ENCODE measurements at places on chromosomes 6 and 20. TPM values are rescaled to one million over a fixed set of nuclear protein-coding genes. Genes with fewer than 3 reads are reported as not detected.
A peak's percentile ranks its signal among the peaks of the same experiment; 100 is the strongest.

GRCh38 chr6:163952005-163952404, 537.5 kb downstream of the QKI start:
- no peak overlapping the region for H3K4me3 ChIP-seq
- H3K27ac ChIP-seq: no peak overlapping the region
- H3K36me3 ChIP-seq: no peaks in the 10 kb centered on the region
- H3K27me3 ChIP-seq: peaks cover 23% of the 10 kb centered on the region
- no peaks in the 10 kb centered on the region for H3K4me1 ChIP-seq
- no peak for DNase-seq

DNA sequence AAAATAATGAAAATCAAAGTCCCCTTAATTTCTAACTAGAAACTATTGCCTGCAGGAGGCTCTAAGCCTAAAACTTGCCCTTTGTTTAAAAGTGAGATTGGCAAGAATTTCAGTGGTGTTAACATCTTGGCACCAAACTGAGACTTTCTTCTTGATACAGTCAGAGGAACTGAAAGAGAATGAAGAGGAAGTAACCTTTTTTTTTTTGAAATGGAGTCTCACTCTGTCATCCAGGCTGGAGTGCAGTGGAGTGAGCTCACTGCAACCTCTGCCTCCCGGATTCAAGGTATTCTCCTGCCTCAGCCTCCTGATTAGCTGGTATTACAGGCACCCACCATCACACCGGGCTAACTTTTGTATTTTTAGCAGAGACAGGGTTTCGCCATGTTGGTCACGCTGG, 3.6 kb downstream of the DOP1A start:
- no peaks in the 10 kb centered on the region for H3K27me3 ChIP-seq
- H3K27ac ChIP-seq: no peak overlapping the region
- no peak overlapping the region for H3K4me3 ChIP-seq

GRCh38 chr6:159941286-159942113, 27.4 kb upstream of the IGF2R start:
- no peak overlapping the region for H3K4me3 ChIP-seq
- H3K36me3 ChIP-seq: no peaks in the 10 kb centered on the region
- H3K4me1 ChIP-seq: peaks cover 6% of the 10 kb centered on the region
- DNase-seq: peak; percentile 82
- H3K27me3 ChIP-seq: peaks cover 18% of the 10 kb centered on the region

DNA sequence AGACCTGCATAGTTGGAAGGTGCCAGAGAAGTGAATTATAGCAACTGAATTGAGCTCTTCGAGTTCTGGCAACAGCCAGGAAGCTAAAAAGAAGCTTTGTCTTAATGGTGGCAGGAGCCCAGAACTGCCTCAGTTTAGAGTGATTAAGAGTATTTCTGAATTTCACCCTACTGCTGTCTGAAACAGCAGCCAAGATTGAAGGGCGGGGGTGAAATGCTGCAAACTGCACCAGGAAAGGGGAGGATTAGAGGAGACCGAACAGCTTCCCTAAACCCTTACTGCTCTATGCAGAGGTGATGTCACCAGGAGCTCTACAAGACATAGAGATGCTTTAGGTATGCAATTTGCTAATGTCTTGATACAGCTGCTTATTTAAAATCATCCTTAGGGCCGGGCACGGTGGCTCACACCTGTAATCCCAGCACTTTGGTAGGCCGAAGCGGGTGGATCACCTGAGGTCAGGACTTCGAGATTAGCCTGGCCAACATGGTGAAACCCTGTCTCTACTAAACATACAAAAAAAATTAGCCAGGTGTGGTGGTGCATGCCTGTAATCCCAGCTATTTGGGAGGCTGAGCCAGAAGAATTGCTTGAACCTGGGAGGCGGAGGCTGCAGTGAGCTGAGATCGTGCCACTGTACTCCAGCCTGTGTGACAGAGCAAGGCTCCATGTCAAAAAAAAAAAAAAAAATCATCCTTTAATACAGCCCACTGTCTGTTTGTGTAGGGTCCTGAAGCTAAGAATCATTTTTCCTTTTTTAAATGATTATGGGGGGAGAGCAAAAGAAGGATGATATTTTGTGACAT, 91.7 kb upstream of the IYD start:
- H3K27ac ChIP-seq: no peak overlapping the region
- no peaks in the 10 kb centered on the region for H3K36me3 ChIP-seq
- H3K4me1 ChIP-seq: no peaks in the 10 kb centered on the region
- no peak overlapping the region for H3K4me3 ChIP-seq
- H3K27me3 ChIP-seq: peaks cover 20% of the 10 kb centered on the region

DNA sequence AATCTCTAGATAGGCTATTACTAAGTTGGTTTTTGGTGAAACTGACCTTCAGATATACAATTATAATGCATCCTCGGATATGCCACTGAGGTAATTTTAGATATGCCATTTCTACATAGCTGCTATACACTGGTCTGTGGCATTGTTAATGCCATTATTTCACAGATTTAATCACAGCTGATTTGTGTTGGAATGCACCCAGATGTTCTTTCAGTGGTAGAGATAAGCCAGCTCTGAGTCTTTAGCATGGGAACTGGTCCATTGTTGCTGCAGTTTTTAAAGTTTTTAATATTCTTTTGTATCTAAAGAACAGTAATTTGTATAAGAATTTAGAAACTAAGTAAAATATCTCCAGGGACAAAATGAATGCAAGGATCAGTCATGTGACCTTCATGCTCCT, 6.8 kb downstream of the TMX4 start:
- H3K27me3 ChIP-seq: no peaks in the 10 kb centered on the region
- no peak overlapping the region for H3K4me3 ChIP-seq
- H3K4me1 ChIP-seq: peaks cover 21% of the 10 kb centered on the region
- DNase-seq: no peak

STMND1 gene
- not detected for total RNA-seq

DNA sequence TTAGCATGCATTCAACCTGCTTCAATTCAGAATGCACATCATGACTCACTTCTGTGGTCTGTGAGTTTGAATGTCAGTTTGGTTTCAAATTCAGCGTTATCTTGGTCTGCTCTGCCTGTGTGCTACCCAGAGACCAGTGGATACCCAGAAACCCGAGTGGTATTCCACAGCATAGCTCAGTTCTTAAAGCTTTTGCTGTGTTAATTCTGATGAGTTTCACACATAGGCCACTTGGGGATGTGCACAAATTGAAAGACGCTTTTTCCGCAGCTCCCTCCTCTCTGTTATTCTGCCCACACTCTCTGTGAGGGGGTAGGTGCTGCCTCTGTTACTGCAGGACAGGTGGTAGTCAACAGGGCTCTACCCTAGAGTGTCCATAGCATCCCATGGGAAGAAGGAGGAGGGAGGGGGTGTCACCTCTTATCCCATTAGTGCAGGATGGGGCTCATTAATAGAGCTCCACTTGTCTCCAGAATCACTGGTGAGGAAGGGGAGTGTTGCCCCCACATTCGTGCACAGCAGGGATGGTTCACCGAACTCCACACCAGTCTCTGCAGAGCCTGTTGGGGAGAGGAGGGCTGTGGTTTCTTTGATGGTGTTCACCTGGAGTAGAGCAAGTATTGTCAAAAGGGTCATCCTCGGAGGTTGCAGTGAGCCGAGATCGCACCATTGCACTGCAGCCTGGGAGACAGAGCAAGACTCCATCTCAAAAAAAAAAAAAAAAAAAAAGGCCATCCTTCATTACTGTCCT, 29.2 kb upstream of the SDCBP2 start:
- peaks cover 51% of the 10 kb centered on the region for H3K4me1 ChIP-seq
- peaks cover 80% of the 10 kb centered on the region for H3K36me3 ChIP-seq
- DNase-seq: peak; percentile 86
- H3K27me3 ChIP-seq: no peaks in the 10 kb centered on the region
- H3K4me3 ChIP-seq: peak overlapping the region; percentile 69
- peak overlapping the region; percentile 83 for H3K27ac ChIP-seq

DNA sequence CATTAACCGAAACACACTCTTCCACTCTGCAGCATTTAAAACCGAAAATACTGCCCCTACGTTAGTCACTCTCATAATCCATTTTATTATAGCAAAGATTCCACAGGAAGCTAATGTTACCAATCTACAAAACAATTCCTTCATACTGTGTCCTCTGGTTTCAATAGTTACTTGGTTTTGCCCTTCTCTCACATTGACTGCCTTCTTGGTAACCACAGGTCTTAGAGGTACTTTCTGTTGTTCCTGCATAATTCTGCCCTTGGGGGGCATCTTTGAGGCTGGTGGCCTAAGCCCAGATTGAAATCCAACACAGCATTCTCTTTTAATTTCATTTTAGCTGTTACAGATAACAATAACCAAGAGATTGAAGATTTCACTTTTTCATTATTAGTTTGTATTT, 9.8 kb upstream of the DCBLD1 start:
- peaks cover 9% of the 10 kb centered on the region for H3K4me1 ChIP-seq
- no peak for DNase-seq
- no peak overlapping the region for H3K4me3 ChIP-seq
- peaks cover 52% of the 10 kb centered on the region for H3K27me3 ChIP-seq
- H3K27ac ChIP-seq: no peak overlapping the region
- no peaks in the 10 kb centered on the region for H3K36me3 ChIP-seq

DNA sequence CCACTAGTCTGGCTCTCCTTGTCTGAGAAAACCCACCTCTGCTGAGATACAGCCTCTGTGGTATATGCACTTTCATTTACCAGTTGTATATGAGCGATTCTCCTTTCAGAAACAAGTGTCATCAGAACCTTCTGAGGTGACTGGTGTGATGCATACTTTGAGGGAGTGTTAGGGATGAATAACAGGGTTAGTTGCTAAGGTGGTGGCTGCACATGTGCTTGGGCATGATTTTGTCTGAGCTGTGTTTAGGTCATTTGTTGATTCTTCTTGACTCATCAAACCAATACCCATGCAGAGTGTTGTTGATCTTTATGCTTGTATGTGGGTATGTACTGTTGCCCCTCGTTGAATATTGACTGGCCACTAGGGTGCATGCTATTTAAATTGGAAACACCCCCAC, 25.7 kb downstream of the DTD1 start:
- no peak for DNase-seq
- H3K27me3 ChIP-seq: no peaks in the 10 kb centered on the region
- no peak overlapping the region for H3K4me3 ChIP-seq
- H3K36me3 ChIP-seq: peaks cover 1% of the 10 kb centered on the region
- H3K4me1 ChIP-seq: peaks cover 6% of the 10 kb centered on the region

DNA sequence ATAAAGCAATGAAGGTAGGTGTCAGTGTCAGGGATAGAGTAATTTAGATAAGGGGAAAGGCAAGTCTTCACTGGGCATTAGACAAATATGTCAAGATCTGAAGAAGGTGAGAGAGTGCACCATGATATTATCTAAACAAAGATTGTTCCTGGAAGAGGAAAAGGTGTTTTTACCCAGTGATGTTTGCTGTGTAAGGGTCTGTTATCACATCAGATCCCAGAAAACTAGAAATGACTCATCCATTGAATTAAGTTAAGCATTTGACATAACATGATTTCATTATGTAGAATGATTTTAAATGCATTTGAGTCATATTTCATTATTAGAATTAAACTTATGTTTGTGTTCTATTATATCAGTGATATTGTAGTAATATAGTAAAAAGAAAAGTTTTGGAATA, 1279.5 kb upstream of the CITED2 start:
- H3K27ac ChIP-seq: no peak overlapping the region
- DNase-seq: no peak
- H3K27me3 ChIP-seq: no peaks in the 10 kb centered on the region
- H3K4me1 ChIP-seq: no peaks in the 10 kb centered on the region
- H3K4me3 ChIP-seq: no peak overlapping the region

DNA sequence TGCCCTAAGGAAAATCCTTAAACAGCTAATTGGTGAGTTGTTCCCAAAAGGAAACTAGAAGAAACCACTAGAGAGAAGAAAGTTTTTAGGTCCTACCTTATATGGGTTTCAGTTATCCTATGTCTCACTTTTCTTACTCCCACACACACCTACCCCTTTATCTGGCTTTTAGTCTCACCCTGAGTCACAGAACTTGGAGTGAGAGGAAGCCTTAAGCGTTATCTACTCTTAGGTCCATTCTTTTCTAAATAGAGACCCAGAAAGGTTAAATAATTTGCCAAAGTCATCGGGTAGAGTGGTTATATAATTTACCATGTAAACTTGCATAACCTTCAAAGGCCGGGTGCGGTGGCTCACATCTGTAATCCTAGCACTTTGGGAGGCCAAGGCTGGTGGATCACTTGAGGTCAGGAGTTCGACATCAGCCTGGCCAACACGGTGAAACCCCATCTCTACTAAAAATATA, 4.3 kb upstream of the RPP21 start:
- no peaks in the 10 kb centered on the region for H3K27me3 ChIP-seq
- H3K4me1 ChIP-seq: peaks cover 14% of the 10 kb centered on the region
- DNase-seq: no peak
- peaks cover 54% of the 10 kb centered on the region for H3K36me3 ChIP-seq
- H3K4me3 ChIP-seq: no peak overlapping the region
- no peak overlapping the region for H3K27ac ChIP-seq

- H3K27me3 ChIP-seq: no peaks in the 10 kb centered on the region
- DNase-seq: no peak
- no peak overlapping the region for H3K27ac ChIP-seq
- no peaks in the 10 kb centered on the region for H3K4me1 ChIP-seq
These were observed 7.4 kb upstream of the COX4I2 start for GRCh38 chr20:31630187-31630790.

DNA sequence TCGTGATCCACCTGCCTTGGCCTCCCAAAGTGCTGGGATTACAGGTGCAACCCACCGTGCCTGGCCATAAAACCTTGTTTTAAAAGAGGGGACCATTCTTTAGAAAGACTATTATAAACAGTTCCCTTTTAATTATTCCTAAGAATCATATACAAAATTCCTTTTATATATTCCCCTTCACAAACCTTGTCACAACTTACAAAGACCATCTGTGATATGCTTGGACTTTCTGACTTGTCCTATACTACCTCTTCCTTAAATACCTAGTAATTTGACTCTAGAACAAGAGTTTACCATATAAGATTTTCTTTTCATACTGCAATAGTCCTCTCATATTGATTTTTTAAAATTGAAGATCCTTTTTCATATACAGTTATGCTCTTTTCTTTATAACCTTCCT, 135.8 kb upstream of the PRSS16 start:
- H3K27ac ChIP-seq: no peak overlapping the region
- H3K4me3 ChIP-seq: no peak overlapping the region
- DNase-seq: no peak
- peaks cover 8% of the 10 kb centered on the region for H3K27me3 ChIP-seq

PRPH2 gene
- total RNA-seq: not detected

- no peaks in the 10 kb centered on the region for H3K4me1 ChIP-seq
- no peak for DNase-seq
- H3K36me3 ChIP-seq: no peaks in the 10 kb centered on the region
- no peak overlapping the region for H3K4me3 ChIP-seq
- no peaks in the 10 kb centered on the region for H3K27me3 ChIP-seq
These were observed 818.7 kb upstream of the GJE1 start for GRCh38 chr6:141313986-141314385.

Measured in activated CD4-positive, alpha-beta T cell treated with anti-CD3 and anti-CD28 coated beads, Interleukin-2, amount 10 ng/mL, durations not matched to agents 24 days and 14 days (primary cell).